ENCODE measurements at places on chromosomes 6 and 20. TPM values are rescaled to one million over a fixed set of nuclear protein-coding genes. Genes with fewer than 3 reads are reported as not detected.
A peak's percentile ranks its signal among the peaks of the same experiment; 100 is the strongest.

WFDC12 gene
- total RNA-seq = not detected

CFB gene
- 14.3 TPM for total RNA-seq

RHAG gene
- total RNA-seq = 1.4 TPM

PRKN gene
- 10.7 TPM for total RNA-seq

GRCh38 chr6:56475736-56476457, 166.8 kb downstream of the DST start:
- H3K27ac ChIP-seq = no peak overlapping the region
- peaks cover 12% of the 10 kb centered on the region for H3K36me3 ChIP-seq
- no peak for DNase-seq
- H3K27me3 ChIP-seq = no peaks in the 10 kb centered on the region

GRCh38 chr6:112833581-112834131, 486.5 kb downstream of the RFPL4B start:
- H3K4me3 ChIP-seq = no peak overlapping the region
- H3K4me1 ChIP-seq = no peaks in the 10 kb centered on the region
- H3K27ac ChIP-seq = no peak overlapping the region
- H3K36me3 ChIP-seq = no peaks in the 10 kb centered on the region

DNA sequence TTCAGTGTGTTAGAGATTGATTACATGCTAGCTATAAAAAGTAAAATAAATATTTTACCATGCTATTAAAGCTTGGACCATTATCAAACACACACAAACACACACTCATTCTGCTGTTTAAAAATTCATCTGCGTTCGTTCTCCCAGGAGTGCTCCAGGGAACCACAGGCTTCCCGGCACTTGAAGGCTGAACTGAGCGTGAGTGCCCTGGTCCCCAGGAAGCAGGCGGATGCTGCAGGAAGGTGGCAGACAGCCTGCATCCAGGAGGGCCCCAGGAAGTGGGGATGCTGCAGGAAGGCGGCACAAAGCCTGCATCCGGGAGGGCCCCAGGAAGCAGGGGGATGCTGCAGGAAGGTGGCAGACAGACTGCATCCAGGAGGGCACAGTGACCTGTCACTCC, 147.2 kb upstream of the SNX9 start:
- DNase-seq = peak; percentile 51
- no peaks in the 10 kb centered on the region for H3K4me1 ChIP-seq
- H3K27me3 ChIP-seq = no peaks in the 10 kb centered on the region
- H3K27ac ChIP-seq = no peak overlapping the region

- H3K27me3 ChIP-seq = no peaks in the 10 kb centered on the region
- DNase-seq = no peak
- H3K27ac ChIP-seq = no peak overlapping the region
- H3K36me3 ChIP-seq = no peaks in the 10 kb centered on the region
These were observed 825.3 kb upstream of the GJE1 start for GRCh38 chr6:141307309-141307998.

DNA sequence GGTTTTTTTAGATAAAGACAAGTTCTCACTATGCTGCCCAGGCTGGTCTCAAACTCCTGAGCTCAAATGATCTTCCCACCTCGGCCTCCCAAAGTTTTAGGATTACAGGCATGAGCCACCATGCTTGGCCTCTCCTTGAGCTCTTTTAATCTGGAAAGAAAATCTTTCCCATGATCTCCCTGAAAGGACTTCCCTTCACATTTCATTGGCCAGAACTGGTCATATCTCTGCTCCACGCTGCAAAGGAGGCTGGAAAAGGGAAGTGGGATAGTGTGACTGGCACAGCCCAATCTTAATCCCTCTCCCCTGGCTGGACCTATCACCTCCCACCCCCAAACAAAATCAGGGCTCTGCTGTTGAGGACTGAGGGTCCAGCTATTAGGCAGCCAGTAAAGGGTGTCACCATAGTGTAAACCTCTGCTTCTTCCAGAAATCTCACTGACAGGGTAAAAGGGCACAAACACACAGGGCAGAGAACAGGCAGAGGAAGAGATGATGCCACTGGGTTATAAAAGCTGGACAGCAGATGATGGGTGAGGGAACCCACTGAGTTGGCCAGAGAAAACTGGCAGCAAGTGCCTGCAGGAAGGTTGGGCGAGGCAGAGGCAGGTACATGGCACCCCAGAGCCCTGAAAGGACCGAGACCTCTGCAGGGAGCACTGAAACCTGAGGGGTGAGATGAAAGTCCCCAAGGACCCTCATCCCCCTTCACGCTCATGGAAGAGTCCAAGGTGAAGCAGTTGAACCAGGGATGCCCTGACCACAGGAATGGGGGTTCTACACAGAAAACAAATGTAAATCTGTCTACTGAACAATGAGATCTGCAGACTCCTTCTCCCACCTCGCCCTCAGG, 83.1 kb upstream of the PTPN1 start:
- no peak for DNase-seq
- H3K4me3 ChIP-seq = no peak overlapping the region
- H3K27me3 ChIP-seq = no peaks in the 10 kb centered on the region
- no peaks in the 10 kb centered on the region for H3K36me3 ChIP-seq
- H3K27ac ChIP-seq = no peak overlapping the region

- no peak overlapping the region for H3K4me3 ChIP-seq
- H3K36me3 ChIP-seq = no peaks in the 10 kb centered on the region
- H3K4me1 ChIP-seq = no peaks in the 10 kb centered on the region
- no peak for DNase-seq
These were observed 9.1 kb downstream of the COL11A2 start for GRCh38 chr6:33183071-33183683.

DNA sequence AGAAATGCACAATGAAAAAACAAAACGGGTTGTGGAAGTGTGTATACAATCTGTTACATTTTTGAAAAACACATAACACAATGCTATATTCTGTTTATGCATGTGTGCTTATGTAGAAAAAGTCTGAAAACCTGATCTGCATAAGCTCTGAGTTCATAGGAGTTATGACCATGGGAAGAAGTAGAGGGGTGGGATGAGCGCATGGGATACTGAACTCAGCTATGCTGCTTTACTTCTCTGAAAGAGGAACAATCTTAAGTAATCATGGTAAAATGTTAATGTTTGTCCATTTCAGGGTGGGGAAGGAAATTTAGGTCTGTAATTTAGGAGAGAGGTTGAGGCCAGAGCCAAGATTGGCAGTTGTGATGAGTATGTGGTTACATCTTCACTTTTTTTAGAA, 126.8 kb downstream of the MTHFD1L start:
- H3K4me1 ChIP-seq = no peaks in the 10 kb centered on the region
- DNase-seq = no peak
- no peaks in the 10 kb centered on the region for H3K27me3 ChIP-seq
- no peak overlapping the region for H3K27ac ChIP-seq
- H3K36me3 ChIP-seq = no peaks in the 10 kb centered on the region
- H3K4me3 ChIP-seq = no peak overlapping the region

DNA sequence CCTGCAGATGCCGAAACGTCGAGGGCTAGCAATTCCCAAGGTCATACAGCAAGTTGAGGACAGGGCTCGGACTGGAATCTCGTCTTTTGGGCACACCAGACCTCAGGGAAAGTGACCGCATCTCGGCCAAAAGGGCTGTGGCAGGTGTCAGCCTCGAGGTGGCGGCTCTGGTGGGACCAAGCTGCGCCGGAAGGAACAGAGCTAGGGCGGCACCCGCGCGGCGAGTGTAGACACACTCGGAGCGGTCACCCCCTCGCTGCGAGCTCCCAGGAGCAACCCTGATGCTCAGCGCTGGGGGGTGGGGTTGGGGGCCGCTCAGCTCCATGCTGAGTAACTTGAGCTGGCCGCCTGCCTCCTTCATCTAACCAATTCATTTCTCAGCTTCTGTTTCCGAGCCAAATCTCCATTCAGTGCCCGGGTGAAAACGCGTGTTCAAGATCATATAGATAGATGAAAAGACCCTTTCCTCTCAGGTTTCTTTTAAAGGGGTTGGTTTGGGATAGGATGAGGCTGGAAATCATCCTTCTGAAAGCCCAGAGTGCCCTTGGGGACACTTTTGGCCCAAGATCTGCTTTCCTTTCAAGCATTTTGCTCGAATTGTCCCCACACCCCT, 2.2 kb upstream of the TUBB2B start:
- no peak for DNase-seq
- H3K4me3 ChIP-seq = peak overlapping the region; percentile 52
- peak overlapping the region; percentile 26 for H3K27ac ChIP-seq
- H3K4me1 ChIP-seq = peaks cover 45% of the 10 kb centered on the region

DNA sequence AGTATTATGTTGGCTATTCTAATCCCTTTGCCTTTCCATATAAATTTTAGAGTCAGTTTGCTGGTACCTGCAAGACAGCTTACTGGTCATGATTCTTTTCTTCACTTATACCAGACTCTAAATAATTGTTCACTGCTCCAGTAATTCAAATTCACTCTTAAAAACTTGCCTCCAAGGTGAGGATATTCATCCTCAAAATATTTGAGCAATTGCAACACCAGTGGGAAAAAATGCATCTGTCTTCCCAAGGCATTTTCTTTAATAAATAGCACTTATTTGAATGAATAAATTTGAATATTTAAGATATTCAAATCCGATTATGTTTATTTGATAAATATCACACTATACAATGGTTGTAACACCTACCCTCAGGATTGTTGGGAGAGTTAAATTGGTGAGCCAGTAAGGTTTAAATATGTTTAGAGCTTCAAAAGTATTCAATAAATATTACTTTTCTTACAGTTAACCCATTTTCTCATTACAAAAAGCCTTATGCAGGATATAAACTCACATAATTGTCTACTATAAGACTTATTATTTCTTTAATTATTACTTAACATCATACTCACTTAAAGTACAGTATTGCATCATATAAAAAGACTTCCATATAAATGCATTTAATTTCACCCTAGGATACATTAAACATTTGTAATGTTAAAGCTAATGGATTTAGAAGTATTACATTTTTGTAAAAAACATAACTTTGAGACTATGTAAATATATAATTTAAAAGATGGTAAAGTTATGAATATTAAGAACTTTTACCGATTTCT, 285.6 kb downstream of the SAMD5 start:
- no peak for DNase-seq
- H3K4me1 ChIP-seq = no peaks in the 10 kb centered on the region
- H3K36me3 ChIP-seq = no peaks in the 10 kb centered on the region
- H3K27ac ChIP-seq = no peak overlapping the region
- no peaks in the 10 kb centered on the region for H3K27me3 ChIP-seq
- no peak overlapping the region for H3K4me3 ChIP-seq

DNA sequence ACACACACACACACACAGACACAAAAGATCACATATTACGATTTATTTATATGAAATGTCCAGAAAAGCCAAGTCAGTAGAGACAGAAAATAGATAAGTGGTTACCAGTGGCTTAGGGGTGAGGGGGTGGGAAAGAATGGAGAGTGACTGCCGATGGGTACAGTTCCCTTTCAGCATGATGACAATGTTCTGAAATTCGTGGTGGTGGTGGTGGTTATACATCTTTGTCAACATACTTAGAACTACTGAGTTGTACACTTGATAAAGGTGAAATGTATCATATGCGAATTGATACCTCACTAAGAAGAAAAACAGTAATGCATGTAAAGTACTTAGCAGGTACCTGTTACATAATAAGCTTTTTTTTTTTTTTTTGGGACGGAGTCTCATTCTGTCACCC, 124.3 kb downstream of the SCAF8 start:
- H3K27me3 ChIP-seq = no peaks in the 10 kb centered on the region
- DNase-seq = no peak
- no peaks in the 10 kb centered on the region for H3K36me3 ChIP-seq
- H3K27ac ChIP-seq = no peak overlapping the region
- H3K4me3 ChIP-seq = no peak overlapping the region

DNA sequence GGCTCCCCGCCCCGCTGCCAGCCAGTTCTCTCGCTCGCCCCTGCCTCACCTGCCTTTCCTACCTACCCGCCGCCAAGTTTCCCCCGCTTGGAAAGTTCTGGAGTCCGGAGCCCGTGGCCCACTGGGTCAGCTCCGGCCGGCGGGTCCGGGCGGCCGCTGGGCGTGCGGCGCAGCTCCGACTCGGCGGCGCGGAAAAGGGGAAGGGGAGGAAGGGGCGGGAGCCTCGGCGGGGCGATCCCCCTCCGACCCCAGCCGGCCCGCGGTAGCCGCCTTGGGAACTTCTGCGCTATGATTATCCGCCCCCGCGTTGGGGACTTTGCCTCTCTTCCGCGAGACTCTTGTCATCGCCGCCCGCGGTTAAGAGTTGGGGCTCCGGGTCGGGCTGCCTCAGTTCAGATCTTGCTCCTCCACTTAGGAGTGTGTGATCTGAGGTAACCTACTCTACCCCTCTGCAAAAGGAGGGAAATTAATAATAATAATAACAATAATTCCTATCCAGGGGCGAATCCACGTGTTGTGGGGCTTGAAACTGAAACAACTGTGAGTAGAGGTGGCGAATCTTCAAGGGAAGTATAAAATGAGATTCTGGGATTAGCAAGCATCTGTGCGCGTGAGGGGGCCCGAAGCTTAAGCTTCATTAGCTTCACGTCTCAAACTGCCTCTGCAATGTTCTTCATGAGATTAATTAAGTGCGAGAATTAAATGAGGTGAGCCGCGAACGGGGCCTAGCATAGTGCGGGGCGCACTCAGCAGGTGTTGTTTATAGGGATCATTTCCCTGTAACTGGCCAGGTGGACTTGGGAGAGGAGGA, 30.8 kb downstream of the SF3B5 start:
- DNase-seq = peak; percentile 70
- peaks cover 4% of the 10 kb centered on the region for H3K27me3 ChIP-seq
- no peaks in the 10 kb centered on the region for H3K36me3 ChIP-seq

DNA sequence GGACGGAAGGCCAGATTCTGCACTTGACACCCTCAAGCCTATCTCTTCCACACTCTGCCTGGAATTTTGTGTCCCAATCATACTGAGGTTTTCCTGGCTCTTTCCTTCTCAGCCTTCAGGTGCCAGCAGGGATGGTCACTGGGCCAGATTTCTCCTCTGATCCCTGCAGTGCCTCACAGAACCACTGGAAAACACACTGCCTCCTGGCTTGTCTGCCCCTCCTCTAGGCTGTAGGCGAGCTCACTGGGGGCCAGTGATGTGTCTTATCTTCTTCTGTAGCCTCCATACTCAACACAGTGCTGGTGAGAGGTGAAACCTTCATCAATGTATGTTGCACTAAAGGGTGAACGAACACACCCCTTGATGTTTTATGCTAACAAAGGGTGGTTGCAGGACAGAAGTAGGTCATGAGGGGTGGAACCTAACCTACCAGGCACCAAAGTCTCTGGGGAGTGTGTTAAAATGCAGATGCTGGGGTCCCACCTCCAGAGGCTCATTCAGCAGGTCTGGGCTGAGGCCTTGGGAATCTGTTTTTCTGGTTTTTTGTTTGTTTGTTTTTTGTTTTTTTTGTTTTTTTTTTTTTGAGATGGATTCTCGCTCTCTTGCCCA, 80.3 kb downstream of the CDH26 start:
- DNase-seq = no peak
- no peaks in the 10 kb centered on the region for H3K36me3 ChIP-seq
- no peak overlapping the region for H3K4me3 ChIP-seq
- peaks cover 24% of the 10 kb centered on the region for H3K27me3 ChIP-seq

GRCh38 chr6:78868116-78868515, 765 bp downstream of the IRAK1BP1 start:
- no peak overlapping the region for H3K27ac ChIP-seq
- H3K4me1 ChIP-seq = no peaks in the 10 kb centered on the region
- no peak for DNase-seq
- H3K27me3 ChIP-seq = no peaks in the 10 kb centered on the region

GRCh38 chr6:142318714-142319113, 16.9 kb downstream of the ADGRG6 start:
- H3K36me3 ChIP-seq = no peaks in the 10 kb centered on the region
- H3K27me3 ChIP-seq = no peaks in the 10 kb centered on the region
- no peak for DNase-seq
- no peaks in the 10 kb centered on the region for H3K4me1 ChIP-seq
- no peak overlapping the region for H3K27ac ChIP-seq
